Stimulated activated CD8-positive, alpha-beta memory T cell treated with anti-CD3 and anti-CD28 coated beads, Interleukin-15, amount 100 ng/mL, for 48 hours (primary cell): ENCODE measurements at places on chromosomes 1 and 21.

DNA sequence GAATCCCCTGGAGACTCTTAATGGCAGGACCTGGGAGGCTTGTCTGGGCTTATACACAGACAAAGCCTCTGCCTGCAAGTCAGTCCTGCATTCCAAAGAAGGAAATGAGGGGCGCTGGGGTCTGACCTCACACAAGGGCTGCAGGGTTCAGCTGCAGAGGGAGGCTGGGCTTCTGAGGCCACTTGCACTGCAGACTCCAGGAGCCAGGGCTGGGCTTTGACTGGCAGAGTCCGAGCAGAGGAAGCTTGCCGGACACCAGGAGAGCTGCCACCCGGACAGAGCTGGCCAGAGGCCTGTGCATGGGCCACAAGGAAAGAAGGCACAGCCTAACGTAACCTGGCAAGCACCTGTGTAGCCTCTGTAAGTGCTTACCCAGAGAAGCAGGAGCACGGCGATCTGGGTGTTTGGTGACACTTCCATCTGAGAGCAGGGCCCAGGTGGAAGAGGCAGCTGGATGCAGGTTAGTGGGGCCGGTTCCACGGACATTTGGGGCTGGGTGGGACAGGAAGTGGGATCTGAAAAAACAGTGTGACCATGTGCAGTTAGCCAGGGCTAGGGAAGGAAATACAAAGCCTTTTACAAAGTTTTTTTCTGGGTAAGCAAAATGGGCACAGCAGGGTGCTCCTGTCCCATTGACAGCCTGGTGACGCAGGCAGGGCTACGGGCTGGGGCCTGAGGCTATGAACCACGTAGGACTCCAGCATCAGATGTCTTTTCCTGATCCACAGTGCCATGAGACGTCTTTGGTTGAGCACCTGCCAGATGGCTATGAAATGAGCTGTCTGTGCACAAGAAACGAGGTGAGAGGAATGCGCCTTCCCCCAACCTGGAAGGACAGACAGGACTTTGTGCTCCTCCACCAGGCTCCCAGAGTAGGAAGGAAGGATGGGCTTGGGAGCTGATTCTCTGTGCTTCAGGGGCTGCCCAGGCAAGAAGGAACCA lies 37.3 kb upstream of the LBR start:
- no peak for DNase-seq

DNA sequence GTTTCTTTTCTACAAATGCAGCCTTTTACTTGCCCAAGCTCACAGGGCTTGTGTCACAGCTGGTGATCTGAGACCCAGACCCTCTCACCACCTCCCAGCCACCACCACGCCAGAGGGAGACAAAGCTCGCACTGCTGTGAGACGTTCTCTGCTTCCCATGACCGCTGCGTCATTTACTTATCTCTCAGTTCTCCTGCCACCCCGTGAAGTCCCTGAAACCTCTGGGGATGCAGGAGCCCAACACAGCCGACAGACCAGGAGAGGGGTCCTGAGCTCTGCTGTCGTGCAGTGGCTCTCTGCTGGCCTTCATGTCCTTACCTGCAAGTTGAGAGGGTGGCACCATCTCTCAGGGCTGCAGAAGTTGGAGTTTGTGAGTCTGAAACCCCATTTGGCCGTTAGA lies 77.7 kb downstream of the SLC16A1 start:
- DNase-seq = no peak

GRCh38 chr1:184947497-184948256 lies 26.6 kb downstream of the NIBAN1 start:
- no peak for DNase-seq

- DNase-seq = no peak
Observed at GRCh38 chr1:93566227-93566626, 115.4 kb downstream of the BCAR3 start.

- no peak for DNase-seq
Observed at GRCh38 chr1:44801491-44802305, 1.5 kb downstream of the PLK3 start.

DNA sequence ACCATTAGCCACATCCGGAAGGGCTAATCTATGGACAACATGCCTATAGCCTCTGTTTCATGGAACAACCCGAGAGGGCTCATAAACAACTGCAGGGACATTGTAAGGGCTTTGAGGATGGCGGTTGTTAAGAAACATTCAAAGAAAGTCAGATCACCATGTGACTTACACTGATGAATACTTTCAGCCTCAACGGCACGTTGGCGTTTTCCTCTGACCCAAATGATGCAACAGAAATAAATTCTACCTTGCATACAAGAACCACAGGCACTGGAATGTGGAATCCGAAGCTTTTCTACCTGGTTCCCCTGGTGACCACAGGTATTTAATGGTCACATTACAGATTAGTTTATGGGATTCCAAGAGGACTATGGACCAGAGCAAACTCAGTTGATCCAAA lies 107.0 kb downstream of the CLIC6 start:
- no peak for DNase-seq

GRCh38 chr21:28790335-28790734 lies 202.3 kb downstream of the LTN1 start:
- no peak for DNase-seq

DNA sequence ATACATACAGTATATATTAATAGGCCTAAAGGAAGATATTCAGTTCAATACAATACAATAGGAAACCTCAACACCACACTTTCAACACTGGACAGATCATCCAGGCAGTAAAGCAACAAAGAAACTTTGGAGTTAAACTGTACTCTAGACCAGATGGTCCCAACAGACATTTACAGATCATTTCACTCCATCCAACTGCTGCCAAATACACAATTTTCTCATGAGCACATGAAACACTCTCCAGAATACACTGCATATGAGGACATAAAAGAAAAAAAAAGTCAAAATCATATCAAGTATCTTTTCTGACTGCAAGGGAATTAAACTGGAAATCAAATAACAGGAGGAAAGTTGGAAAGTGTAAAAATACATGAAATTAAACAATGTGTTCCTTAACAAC lies 607.5 kb upstream of the BRINP3 start:
- no peak for DNase-seq

DNA sequence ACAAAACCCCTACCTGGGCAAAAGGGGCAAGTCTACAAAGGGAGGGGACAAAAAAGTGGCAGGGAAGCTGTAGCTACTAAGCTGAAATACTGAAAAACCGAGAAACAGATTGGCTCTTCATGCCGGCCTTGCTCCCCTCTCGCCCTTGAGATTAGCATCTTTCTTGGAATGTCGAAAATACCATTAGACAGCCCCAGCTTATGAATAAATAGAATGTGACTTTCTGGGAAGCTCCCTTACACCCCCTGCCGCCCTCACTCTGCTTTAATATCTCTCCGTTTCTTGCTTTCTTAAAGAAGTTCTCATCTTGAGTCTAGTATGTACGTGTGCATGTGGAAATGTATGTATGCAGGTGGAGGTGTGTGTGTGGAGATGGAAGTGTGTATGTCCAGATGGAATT lies 14.1 kb downstream of the TRAF3IP3 start:
- no peak for DNase-seq

GRCh38 chr1:93666613-93667384 lies 14.8 kb downstream of the BCAR3 start:
- DNase-seq = no peak

- DNase-seq = no peak
Observed at GRCh38 chr1:118302145-118302544, 117.1 kb upstream of the SPAG17 start.

DNA sequence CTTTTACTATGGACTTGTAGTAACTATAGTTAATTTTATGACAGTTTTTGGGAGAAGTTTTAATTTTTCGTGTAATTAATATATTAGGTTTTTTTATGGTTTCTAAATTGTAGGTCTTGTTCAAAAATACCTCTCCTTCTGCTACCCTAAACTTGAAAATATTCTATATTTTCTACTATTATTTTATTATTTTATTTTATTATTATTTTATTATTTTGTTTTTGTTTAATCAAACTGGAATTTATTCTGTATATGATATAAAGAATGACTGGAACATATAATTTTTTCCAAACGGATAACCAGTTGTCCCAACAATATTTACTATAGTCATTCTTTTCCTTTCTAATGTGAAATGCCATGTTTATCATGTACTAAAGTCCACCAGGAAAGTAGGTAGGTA lies 17.1 kb upstream of the AGO4 start:
- no peak for DNase-seq

DNA sequence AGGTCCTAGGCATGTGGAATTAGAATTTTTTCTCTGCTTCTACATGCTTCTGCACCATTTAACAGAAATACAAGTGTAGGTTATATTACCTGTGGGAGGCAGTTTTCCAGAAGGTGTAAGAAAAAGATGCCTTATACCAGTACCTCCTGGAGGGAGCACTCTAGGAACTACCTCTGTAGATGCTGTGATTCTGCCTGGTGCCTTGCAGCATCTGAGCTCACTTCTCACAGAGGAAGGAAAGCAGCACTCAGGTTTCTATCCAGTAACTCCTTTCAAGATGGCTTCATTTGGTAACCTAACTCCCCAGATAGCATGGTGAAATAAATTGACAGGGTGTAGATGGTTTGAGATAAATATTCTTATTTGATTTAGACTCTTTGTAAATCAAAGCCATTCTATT lies 50.3 kb downstream of the GIPC2 start:
- DNase-seq = no peak

- DNase-seq = no peak
Observed at GRCh38 chr1:11564237-11564636, 85.3 kb downstream of the DISP3 start.

DNA sequence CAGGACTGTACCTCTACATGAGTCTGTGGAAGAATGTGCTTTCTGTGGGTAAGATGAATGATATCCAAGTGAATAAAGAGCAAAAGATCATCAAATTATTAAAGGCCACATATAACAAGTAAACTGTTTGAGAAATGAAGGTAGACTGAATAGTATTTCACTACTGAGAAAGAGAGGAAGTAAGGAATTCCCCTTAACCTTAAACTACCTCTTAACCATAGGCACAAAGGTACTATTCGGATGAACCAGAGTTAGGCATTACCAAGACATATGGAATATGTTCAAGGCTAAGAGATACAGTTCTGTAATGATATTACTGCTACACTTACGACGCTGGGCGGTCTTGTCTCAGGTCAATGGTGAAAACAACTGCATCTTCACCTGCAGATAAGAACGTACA lies 25.5 kb downstream of the DCAF8 start:
- DNase-seq = no peak

DNA sequence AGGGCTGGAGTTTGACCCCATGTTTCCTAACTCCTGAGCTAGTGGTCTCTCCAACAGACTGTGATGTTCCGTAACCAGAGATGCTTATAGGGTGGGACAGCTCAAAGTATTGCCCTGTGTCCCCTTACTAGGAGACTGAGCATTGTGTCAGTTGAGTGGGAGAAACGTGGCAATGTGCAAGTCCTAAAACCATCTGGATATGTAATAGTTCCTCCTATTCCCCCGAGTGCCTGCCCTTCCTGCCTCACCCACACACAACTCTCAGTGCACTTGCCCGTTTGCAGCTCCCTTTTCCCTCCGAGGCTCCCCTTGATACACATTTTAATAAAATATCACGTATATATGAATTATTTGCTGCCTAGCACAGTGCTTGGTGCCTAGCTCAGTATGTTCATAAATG lies 3.4 kb downstream of the PIGV start:
- DNase-seq = no peak

DNA sequence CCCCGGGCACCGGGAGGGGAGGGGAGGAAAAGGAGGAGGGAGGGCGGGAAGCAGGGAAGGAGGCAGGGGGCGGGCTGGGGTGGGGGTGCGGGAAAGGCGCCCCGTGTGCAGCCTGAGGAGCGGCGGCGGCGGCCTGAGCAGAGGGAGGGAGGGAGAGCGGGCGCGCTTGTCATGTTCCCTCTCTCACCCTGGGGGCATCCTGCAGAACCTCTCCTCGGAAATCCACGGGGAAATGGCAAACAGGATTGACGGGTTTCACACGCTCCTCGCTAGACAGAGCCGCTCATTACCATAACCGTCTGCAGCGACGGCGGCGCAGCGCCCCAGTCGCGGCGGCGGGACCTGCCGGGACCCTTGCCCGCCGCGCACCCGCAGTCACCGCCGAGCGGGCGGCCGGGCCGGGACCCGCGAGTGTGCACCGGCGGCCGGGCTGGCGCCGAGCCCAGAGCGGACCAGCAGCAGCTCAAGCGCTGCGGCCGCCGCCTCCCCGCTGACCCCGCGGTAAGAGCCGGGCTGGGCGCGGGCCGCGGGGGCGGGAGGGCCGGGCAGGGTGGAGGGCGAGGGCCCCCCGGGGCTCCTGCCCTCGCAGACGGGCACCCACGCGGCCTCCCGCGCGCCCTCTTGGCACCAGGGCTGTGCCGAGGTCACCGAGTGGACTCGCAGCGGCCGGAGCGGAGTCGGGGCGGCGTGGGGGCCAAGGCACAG lies at the start of gene SERTAD4:
SERTAD4 (plus strand) TSS at position 286 of the 705 bp plus-strand sequence. CDS start 5,165 bp downstream, outside the sequence.
- no peak for DNase-seq

- DNase-seq = no peak
Observed at GRCh38 chr1:207962716-207963426, 51.9 kb upstream of the CD34 start.

DNA sequence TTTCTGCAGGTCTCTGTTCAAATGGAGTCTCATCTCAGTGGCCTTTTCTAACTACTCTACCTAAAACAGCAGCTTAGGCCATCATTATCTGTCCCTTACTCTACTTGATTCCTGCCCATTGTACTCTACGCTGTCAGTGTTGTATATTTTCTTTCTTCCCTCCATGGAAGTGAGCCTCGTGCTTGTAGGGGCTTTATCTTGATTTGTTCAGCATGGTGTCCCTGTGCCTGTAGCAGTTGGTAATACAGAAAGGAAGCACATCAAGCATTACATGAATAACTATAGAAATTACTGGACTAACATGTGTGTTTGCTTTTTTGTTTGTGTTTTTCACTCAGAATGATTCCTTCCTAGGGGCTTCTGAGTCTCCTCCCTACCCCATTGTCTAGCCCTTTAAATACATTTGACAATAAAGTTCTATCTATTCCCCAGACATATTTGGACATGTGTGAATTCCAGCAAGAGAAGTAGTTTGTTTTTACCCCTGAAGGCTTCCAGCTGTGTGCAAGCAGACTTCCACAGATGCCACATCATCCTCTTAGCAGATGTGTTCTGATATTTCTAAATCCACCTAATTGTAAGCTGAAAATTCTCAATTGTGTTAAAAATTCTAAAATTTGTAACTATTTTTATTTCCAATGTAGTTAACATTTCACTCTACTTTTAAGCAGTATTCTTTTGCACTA lies 40.3 kb downstream of the PRMT2 start:
- no peak for DNase-seq

DNA sequence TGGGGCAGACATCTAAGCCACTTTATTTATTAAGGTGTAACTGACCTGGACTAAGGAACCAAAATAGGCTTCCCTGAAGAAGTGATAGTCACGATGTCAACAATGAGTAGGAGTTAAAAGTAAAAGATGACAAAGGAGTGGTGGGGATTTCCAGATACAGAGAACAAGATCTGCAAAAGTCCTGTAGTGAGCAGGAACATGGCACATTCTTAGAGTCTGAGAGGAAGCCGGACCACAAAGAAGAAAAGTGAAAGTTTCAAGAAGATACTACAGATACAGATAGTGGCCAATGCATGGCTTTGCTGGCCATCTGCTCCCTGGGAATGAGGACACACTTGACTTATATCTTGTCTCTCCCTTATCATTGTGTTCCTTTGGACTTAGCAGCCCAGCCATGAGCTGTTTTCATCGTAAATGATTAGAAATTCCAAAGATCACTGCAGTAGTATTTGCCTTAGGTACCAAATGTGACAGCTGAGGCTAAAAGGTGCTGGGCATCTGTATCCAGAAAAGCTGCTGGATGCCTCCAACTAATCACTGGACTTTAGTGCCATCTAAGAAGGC lies 302.4 kb upstream of the NR5A2 start:
- DNase-seq = no peak
